ENCODE measurements at places on chromosomes 13 and 19. TPM values are rescaled to one million over a fixed set of nuclear protein-coding genes. Genes with fewer than 3 reads are reported as not detected.

GRCh38 chr19:49340069-49340864, 5.1 kb downstream of the CD37 start:
- DNase-seq: no peak

- DNase-seq: no peak
Observed at GRCh38 chr13:47166336-47166735, 269.5 kb upstream of the HTR2A start.

Gene ATCAY
- not detected for polyA plus RNA-seq

DNA sequence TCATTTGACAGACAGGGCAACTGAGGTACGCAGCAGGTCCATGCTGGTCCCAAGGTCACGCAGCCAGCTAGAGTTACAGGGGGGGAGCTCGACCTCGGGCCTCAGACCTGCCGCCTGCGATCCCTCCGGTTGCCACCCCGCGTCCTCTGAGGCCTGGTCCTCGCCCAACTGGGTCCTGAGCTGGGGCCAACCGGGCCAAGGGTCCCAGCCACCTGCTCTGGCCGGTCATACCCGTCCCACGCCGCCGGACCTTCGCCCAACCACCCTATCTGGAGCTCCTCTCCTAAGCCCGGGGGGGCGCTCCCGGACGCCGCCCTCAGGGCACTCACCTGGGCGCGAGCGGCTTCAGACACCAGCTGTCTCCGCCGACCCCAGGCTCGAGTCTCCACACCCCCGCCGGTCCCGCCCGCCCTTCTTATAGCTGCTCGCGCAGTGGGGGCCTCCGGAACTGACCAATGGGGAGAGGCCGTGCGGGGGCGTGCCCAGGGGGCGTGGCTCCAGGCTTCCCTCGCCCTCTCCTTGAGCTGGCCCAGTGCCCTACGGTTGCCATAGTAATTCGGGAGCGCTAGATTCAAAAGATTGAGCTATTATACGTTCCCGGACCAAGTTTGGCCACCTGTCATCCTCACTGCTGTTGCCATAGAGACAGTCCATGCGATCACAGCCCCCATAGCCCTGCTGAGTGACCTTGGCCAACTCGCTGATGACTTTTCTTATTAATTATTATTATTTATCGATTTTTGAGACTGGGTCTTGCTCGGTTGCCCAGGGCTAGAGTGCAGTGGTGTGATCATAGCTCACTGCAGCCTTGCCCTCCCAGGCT, at the start of gene PLIN5:
PLIN5 (minus strand) TSS at position 389 of the 823 bp plus-strand sequence. CDS start 1,150 bp downstream, outside the sequence.
- no peak for DNase-seq

DNA sequence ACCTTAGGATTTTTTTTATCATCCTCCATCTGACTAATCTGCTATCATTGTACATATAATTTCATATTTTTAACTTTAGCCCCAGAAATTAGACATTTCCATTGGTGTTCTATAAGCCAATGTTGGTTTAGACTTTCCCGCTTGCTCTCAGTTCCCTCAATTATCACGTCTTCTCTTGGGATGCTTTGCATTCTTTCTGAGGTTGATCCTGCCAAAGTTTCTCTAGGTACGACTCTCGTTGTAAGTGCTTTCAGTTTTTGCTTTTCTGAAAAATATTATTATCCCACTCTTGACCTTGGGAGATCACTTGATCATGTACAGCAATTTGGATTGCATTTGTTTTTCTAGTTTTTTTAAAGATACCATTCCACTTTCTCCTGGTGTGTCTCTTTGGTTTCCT, 270.2 kb downstream of the IRS2 start:
- DNase-seq: no peak

Gene TEX26
- not detected for polyA plus RNA-seq

- DNase-seq: no peak
Observed at GRCh38 chr13:35475212-35475959, 1.1 kb downstream of the MAB21L1 start.

DNA sequence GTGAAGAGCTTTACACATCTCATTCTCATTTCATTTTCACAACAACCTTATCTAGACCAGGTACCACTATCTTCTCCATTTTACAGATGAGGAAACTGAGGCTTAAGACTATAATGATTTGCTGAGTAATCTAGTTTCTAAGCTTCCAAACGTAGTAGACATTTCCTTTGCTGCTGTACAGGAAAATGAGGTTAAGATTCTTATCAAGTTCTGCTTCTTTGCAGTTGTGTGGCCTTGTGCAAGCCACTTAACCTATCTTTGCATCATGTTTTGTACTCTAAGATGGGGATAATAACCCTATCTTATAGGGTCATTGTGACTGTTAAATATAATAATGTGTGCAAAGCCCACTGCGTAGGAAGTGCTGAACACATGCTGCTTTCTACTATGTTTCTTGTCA, 307.9 kb downstream of the HS6ST3 start:
- DNase-seq: no peak

- no peak for DNase-seq
Observed at GRCh38 chr19:45414468-45414867, 8.0 kb downstream of the POLR1G start.

- no peak for DNase-seq
Observed at GRCh38 chr13:30331331-30331771, 24.0 kb upstream of the KATNAL1 start.

DNA sequence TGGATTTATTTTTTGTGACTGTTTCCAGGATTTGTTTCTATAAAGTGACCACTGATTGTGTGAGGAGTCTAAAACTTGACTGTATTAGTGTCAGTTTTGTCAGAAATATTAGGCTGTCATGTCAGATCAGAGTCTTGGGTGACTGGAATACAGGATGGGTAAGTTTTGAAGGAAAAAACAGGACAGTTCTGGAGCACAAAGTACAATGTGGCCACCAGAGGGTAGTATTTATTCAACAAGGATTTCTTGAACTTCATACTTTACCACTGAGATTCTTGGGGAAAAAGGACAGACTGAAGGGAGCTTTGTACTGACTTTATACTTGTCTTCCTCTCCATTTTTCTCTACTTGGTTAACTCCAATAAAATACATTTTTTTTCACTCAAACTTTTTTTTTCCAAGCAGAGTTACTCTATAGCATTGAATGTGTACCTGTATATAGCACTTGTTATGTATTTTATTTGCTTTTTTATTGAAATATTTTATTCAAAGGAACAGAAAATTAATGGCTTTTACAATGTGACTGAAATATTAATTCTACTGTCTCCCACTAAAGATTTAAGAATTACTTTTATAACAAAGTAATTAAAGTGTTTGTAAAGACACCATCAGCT, 51.1 kb downstream of the LMO7 start:
- no peak for DNase-seq

GRCh38 chr19:39307822-39308530, 11.8 kb downstream of the IFNL1 start:
- DNase-seq: no peak

DNA sequence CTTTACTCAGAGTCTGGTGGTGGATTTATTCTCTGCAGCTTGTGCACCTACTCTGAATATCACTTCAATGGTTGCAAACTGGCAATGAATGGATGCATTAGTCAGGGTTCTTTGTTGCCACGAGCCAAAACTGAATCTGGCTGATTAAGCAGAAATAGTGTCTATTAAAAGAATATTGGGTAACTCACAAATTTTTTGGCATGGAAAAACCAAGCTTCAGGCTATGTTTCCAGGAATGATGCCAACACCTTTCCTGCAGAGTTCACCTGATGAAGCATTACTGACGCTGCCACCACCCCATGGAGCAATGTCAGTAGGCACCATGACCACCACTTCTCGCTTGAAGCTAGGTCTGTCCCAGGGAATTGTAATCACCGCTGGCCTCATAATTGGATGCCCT, 597.8 kb upstream of the SLC10A2 start:
- no peak for DNase-seq

- DNase-seq: no peak
Observed at GRCh38 chr19:55778331-55778730, 9.4 kb downstream of the RFPL4AL1 start.

- DNase-seq: no peak
Observed at GRCh38 chr13:52406629-52407028, 657 bp upstream of the THSD1 start.

DNA sequence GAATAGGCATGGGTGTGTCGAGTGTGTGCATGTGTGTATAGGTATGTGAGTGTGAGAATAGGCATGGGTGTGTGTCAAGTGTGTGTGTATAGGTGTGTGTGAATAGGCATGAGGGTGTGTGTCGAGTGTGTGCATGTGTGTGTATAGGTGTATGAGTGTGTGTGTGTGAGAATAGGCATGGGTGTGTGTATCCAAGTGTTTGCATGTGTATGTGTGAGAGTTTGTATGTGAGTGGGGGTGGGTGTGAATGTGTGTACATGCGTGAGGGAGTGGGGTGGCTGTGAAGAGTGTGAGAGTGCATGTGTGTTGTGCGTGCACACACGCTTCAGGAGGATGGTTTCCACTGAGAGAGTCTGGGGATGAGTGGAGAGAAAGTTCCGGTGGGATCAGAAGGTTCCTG, 13.5 kb downstream of the EVI5L start:
- no peak for DNase-seq

DNA sequence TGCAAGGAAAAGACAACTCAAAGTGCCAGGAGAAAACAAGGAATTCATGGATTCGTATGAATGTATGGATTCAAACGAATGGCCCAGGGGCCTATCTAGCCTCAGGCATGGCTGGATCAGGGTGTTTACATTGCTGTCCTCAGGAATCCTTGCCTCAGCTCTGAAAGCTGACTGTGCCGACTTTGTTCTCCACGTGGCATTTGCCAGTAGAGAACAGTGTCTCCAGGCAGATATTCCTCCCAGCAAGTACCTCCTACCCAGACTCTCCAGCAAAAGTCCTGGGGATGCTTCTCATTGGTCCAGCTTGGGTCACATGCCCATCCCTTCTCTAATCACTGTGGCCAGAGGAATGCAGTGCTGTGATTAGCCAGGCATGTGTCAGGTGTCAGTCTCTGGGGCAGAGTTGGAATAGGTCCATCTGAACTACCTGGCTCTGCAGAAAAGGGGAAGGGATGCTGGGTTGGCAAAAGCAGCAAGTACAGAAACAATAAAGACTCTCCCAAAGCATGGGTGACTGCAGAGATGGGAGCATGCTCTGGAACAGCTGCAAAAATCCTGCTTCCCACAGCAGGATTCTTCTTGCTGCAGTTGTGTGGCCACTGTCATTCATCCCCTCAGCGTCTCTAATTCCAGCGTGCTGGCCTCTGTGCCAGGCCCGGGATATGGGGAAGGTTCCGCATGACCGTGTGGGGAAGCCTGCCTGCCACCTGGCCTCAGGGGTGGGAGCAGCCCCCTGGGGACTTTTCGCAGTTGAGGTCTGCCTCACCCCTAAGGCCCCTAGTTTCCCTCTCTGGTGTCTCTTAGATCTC, 30.0 kb downstream of the CCNE1 start:
- DNase-seq: peak; percentile 63

Gene P2RY11
- 7.1 TPM for polyA plus RNA-seq

Gene YIF1B
- polyA plus RNA-seq: 38.1 TPM

Measured in keratinocyte (primary cell).